ENCODE measurements at places on chromosomes 7 and 10.

DNA sequence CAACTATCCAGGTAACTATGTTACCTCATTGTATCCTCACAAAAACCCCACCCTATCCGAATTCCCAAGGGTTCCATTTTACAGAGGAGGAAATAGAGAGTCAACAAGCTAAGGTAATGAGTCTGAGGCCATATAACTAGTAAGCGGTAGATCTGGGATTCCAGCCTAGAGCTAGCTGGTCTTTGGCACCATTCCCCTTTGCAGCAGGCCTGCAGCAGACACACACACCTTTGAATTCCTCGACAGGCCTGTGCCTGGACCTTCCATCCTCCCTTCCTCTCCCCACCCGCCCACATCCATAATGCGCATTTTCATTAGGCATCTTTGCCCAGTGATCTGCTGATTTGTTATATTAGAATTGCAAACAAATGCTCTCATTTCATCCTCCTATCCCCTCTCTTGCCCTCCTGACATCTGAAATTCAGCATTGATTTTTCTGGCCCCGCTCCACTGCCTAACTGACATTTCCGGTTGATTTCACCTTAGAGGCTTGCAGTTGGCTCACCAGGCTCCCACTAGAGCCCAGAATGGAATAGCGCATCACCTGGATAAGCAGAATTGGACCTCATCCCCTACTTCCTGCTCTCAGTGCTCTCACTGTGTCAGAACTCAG lies 129.5 kb downstream of the PLXNA4 start:
- DNase-seq = no peak

GRCh38 chr7:128103498-128104107 lies 72.4 kb upstream of the LRRC4 start:
- peak; percentile 42 for DNase-seq

DNA sequence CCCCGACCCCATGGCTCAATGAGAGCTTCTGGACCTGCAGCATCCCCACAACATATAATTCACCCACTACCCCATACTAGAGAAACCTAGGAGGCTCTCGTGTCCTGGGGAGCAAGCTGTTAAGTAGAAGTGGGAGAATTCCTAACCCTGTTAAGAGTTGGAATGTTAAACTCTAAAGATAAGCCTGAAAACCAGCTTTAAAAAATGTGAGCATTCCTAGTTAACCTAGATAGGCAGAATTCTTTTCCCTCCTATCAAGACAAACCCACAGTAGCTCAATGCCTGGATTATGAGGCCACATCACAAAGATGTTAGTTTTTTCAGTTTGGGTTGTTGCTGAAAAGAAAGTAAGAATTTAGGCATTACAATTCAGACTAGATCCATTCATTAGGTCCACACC lies 42.9 kb downstream of the GRM8 start:
- DNase-seq = no peak

GRCh38 chr10:24869354-24870015 lies 82.9 kb downstream of the PRTFDC1 start:
- DNase-seq = no peak

DNA sequence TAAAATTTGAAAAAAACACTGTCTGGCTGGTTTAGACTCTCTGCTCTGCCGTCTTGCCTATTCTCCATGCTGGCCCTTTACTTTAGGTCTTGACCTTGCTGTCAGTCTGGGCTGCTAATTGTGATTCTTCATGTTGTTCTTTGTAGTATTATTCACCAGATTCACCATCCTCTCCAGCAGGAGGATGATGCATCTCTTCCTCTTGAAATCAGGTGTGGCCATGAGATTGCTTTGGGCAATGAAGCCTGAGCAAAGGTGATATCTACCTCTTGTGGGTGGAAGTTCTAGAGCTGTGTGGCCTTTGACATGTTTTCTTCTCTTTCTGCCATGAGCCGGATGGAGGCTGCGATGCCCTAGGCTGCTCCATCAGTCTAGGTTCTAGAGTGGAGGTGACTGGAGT lies 51.3 kb upstream of the ITPRID1 start:
- DNase-seq = no peak

DNA sequence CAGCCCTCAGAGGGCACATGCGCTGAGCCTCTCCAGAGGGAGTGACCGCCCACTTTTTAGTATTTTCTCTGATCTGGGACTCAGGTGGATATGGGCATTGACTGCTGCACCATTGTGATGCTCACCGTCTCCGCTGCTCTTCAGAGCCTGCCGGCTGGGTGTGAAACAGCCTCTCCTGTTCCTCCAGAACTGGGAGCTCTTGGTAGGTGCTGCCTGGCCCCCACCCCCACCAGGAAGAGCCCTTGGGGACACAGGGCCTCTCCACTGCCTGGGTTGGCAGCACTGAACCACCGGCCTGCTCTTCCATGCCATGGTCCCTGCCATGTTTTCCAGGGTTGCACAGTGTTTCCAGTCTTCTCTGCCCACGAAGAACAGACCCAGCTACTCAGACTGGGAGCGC lies 36.3 kb downstream of the ARHGAP22 start:
- no peak for DNase-seq

DNA sequence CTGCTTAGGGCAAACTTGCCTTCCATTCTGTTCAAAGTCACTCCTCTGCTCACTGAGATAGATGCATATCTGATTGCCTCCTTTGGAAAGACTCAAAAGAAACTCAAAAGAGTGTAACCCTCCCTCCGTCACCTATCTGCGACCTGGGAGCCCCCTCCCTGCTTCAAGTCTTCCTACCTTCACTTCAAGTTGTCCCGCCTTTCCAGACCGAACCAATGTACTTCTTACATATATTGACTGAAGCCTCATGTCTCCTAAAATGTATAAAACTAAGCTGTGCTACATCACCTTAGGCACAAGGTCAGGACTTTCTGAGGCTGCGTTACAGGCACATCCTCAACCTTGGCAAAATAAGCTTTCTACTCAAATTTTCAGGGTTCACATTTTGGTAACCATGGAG lies 77.4 kb upstream of the C1GALT1 start:
- no peak for DNase-seq

DNA sequence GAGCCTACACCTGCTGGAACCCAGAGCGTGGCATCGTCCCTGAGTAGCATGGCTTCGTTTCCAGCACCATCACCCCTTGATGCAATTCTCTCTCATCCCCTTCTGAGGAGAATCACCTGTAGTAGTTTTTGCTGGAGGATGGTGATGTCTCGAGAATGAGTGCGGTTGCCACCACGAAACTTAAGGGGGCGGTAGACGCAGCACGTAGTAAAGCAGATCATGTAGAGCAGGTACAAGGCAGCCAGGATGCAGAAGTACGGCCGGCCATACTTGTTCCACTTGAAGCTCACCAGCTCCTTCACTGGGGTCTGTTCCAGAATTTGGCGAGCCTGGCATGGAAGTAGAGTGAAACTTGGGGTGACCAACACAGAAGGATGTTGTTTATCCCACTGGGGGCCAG lies 8.1 kb downstream of the TRPV5 start:
- no peak for DNase-seq

DNA sequence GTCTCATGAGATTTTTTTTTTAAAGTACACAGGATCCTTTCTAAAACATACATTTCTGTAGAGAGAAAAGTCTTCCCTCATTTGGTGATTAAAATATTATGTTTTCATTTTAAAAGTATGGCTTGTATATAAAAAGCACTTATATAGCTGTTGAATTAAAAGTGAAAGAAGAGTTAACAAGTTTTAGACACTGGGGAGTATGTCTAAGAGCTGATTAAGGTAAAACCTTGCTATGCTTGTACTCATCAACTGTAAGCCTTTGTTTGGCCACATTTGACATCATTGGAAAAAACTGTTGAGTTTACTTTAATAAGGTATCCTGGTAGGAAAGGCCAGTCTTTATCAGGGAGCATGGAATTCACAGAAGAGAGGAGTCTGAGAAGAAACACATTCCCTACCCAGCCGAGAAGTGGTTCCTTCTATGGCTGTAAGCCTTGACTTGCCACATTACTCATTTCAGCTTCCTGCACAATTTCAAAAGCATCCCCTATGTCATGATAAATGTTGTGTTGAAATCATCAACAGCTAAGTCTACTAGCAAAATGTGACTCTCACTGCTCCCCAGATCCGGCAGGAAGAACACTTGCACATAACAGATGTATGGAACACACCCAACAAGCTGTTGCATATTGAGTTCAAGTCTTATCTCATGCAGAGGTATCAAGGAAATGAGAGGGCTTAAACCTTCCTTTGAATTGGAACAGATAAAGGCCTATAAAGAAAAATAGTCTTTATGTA lies 171.8 kb upstream of the CDK1 start:
- DNase-seq = no peak

- DNase-seq = no peak
These were observed 469.8 kb downstream of the SORCS1 start for GRCh38 chr10:106694696-106695095.

- no peak for DNase-seq
These were observed 997 bp upstream of the LDB1 start for GRCh38 chr10:102120991-102121738.
